ENCODE measurements at places on chromosomes 1 and 21. TPM values are rescaled to one million over a fixed set of nuclear protein-coding genes. Genes with fewer than 3 reads are reported as not detected.
A peak's percentile ranks its signal among the peaks of the same experiment; 100 is the strongest.

The VAV3 gene
- 7.3 TPM for total RNA-seq

The BMP8A gene
- 0.82 TPM for total RNA-seq

The DHRS3 gene
- total RNA-seq = 53.6 TPM

The KCNT2 gene
- 2.7 TPM for total RNA-seq

GRCh38 chr1:54972436-54972835 is 8.0 kb upstream of the TMEM61 start:
- no peak overlapping the region for H3K4me3 ChIP-seq
- peaks cover 31% of the 10 kb centered on the region for H3K27me3 ChIP-seq
- H3K4me1 ChIP-seq = peaks cover 7% of the 10 kb centered on the region
- DNase-seq = no peak

GRCh38 chr1:107788206-107789202 is 176.5 kb downstream of the VAV3 start:
- H3K4me1 ChIP-seq = peaks cover 3% of the 10 kb centered on the region
- DNase-seq = peak; percentile 27
- H3K4me3 ChIP-seq = no peak overlapping the region
- no peaks in the 10 kb centered on the region for H3K36me3 ChIP-seq
- H3K27ac ChIP-seq = no peak overlapping the region

- H3K27ac ChIP-seq = no peak overlapping the region
- H3K36me3 ChIP-seq = no peaks in the 10 kb centered on the region
- peak; percentile 86 for DNase-seq
- peaks cover 19% of the 10 kb centered on the region for H3K4me1 ChIP-seq
Measured at GRCh38 chr1:156706657-156707416, 1.5 kb upstream of the CRABP2 start.

Data from left lung (tissue), 14 donors.